ENCODE measurements at places on chromosomes 7 and 10.

DNA sequence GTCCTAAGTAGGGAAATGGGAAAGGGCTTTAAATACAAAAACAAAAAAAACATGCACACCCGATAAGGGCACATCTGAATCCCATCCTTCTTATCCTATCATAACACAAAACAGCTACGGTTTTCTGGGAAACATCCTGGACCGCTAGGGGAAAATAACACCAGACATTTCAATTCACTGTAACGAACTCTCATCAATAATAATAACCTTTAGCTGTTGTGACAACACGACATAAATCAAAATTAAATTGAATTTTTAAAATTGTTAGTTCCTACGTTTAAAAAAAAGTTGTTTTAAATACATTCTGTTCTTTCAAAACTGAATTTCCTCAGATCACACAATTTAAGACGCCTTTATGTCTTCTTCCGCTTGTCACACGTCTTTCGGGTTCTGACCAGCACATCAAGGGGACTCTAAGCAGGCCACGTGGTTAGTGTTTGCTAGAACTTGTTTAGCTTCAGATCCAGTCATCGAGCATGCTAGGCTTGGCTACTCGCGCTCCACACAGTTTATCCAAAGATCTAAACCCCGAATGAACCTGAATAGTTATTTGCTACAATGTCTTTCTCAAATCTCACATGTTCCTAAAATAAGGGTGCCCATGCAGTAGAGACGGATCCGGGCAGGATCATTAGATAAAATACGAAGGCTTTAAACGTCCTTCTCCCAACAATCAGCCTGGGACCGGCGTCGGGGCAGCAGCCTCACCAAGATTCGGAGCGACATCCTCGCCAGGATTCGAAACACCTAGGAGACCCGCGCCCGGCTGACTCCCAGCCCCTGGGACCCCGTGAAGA is 839 bp downstream of the IKZF5 start:
- peak; percentile 11 for DNase-seq

DNA sequence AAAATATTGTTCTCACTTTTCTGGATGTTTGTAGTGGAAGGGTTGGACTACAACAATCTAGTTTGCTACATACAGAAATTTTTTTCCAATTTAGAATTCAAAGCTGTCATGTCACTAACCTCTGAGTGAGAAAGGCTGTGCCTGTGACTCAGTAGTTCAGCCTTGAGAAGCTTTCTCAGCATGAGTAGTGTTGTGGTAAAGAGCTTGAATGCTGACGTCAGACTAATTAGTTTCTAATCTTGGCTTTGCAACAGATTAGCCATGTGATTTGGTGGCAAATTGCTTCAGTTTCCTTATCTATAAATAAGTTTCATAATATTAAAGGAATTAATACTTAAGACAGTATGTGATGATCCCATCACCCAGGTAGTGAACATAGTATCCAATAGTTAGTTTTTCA is 83.8 kb downstream of the ABCA13 start:
- no peak for DNase-seq

DNA sequence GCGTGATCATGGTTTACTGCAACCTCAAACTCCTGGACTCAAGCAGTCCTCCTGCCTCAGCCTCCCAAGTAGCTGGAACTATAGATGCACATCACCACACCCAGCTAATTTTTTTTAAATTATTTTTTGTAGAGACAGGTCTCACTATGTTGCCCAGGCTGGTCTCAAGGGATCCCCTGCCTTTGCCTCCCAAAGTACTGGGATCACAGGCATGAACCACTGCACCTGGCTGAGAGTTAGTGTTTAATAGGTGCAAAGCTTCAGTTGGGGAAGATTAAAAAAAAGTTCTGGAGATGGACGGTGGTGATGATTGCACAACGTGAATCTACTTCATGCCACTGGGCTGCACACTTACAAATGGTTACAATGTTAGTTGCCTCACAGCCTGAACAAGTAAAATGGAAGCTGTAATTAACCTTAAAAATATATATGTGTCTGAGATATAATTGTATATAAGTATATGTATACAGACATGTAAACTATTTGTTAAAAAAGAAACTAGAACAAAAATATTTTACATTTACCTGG is 106.4 kb upstream of the ZNF438 start:
- DNase-seq = no peak

DNA sequence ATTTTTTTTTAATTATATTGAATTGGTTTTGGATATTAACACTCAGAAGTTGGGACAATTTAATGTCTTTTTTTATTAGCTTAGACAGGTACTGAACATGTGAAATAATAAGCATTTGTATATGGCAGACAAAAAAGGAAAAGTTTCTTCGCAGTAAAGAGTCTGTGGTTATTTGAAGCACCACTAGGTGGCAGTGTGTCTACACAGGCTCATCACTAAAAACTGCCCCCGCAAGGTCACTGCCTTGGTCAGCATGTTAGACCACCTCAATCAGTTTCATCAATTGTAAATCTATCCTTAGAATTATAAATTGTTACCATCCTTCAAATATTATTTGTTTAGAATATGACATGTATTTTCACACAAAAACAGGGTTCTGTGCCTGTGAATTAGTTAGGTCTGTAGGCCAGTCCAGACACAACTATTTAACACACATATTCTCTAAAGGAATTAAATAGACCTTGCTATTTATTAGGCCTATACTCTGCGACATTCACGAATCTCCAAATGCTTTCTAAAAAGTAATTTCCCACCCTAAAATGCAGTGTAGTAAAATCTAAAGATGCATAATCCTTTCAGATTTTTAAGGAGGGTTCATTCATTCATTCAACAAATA is 17.0 kb downstream of the PNLIPRP3 start:
- peak; percentile 51 for DNase-seq

DNA sequence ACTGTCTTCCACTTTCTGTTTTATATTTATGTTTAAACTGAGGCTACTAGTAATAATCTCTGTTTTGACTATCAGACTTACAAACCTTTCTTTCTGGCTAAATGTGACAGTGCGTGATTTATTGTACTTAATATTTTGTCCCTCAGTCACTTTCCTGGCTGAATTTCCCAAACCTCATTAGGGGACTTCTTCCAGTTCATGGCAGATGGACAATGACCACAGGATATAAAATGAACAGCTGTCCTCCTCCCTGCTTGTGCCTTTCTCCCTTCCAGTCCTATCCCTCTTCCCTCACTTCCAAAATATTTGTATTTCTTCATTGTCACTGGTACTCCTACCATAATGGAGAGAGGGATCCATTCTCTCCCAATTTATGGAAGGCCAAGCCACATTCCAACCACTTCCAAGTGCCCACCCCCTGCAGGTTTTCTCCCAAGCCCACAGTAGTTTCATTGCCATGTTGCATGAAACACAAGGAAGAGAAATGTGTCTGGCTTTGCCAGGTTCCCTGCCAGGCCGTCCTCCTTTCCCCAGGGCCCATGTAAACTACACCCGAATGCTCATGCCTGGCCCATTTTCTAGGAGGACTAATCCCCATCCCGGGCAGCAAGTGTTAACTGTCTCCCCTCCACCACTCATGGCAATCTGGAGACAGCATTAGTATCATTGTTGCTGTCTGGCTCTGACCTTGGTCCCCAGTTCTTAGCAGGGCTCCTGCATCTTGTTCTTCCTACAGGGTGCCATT is 269.5 kb upstream of the SLC26A5 start:
- DNase-seq = no peak

All from nephron progenitor cell (in vitro differentiated cells).